Fibroblast of lung (primary cell): ENCODE measurements at places on chromosomes 1 and 21. TPM values are rescaled to one million over a fixed set of nuclear protein-coding genes. Genes with fewer than 3 reads are reported as not detected.

UBL4B gene
- not detected in 2 replicates for polyA plus RNA-seq

RPL22 gene
- 300 and 369 TPM in 2 replicates for polyA plus RNA-seq

DNA sequence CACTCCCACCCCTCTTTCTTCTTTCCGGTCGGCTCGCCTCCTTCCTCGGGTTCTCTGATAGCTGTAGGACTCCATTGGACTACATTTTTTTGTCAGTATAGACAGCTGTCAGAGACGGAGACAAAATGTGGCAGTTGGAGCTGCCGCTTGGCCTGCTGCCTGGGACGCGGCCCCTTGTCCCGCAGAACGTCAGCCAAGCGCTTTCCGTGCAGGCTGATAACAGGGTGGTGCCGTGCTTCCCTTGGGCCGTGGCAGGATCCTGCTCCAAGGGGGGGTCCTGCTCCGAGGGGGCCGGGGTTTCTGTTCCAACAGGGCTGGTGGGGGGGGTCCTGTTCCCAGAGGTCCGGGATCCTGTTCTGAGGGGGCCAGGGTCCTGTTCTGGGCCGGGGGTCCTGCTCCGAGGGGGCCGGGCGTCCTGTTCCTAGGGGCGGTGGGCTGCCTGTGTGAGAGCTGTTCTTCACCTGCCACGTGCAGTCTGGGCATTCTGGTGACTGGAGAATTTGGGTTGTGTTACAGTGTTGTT is 4.9 kb downstream of the SKI start:
- no peak for DNase-seq

GRCh38 chr1:211939876-211940468 is 95.4 kb downstream of the INTS7 start:
- DNase-seq, result no peak

GRCh38 chr1:75170011-75170410 is 35.8 kb downstream of the LHX8 start:
- DNase-seq, result no peak

DNA sequence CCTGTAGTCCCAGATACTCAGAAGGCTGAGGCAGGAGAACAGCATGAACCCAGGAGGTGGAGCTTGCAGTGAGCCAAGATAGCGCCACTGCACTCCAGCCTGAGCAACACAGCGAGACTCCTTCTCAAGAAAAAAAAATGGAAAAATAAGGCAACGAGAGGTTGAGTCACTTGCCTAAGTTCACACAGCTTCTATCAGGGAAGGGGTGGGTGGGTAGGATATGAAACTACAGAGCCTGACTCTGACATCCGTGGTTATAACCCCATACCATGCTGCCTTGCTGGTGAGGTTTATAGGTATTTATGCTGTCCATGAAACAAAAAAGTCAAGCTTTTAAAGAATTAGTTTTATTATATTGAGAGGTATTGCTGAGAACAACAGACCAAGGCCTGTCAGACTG is 61.5 kb upstream of the RAB4A start:
- DNase-seq, result peak; percentile 79

DNA sequence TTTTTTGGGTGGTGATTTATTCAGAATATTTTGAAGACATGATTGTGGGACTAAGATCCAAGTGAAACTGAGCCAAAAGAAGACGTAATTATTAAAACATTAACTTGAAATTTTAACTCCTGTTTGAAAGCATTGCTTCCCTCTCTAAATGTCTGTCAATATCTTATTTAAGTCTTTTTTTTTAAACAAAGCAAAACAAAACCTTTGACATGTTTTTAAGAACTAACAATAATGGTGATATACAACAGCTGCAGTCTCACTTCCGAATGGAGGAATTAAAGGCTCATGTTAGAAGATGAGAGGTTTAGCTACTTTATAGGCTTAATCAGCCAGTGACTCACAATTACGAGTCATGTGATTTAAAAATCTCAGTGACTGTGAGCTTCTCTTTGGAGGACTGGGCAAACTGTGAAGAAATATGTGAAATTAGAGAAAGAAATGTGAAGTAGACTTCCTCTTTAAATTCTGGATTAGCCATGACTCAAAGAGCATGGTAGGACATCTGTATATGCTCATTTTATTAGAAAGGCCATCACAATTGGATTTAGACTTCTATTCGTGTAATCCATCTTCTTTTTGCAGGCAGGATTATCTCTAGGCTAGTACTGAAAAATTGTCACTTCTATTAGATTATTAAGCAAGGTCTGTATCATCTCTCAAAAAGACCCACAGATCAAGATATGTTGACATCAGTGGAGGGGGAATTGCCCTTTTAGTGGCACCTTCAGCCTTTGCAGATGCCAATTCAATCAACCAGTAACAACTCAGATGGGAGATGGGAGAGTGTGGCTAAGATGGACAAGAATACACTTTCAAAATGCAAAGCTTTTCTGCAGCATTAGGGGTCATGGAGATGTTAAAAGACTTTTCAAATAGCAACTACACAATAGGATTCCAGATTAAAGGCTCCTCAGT is 28.7 kb downstream of the KCNA3 start:
- DNase-seq, result peak; percentile 15

- DNase-seq, result peak; percentile 27
These were observed 87.0 kb upstream of the MAGI3 start for GRCh38 chr1:113303267-113303666.

DNA sequence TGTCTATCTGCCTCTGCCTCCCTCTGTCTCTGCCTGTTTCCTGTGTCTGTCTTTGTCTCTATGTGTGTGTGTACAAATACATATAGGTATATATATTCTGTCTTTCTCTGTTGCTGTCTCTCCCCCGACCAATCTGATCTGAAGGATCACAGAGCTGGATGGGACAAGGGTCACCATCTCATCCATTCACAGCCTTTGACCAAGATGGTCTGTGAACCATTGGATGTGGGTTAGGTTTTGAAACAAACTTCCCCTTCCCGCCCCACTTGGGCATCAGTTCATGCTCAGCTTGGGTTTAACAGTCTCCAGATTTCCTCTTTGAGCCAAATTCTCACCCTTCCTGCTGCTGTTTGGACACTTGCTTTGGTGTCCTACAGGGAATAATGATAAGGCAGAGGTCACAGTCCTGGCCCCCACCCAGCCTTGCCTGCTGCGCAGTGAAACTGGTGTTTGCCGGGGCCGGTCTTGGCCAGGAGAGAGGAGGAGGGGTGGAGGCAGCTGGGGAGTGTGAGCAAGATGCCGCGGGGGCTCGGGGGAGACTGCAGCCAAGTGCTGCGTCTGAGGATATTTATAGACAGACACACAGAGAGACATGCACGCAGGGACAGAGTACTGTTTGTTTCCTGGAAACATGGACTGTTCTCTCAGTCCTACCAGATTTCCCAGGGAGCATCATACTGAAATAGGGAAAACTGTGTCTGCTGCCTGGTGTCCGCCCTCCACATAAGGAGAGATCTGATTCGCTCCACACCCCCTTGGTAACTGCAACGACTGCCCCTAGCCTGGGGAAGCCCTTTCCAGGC is 27.0 kb upstream of the BTG2 start:
- peak; percentile 80 for DNase-seq

DNA sequence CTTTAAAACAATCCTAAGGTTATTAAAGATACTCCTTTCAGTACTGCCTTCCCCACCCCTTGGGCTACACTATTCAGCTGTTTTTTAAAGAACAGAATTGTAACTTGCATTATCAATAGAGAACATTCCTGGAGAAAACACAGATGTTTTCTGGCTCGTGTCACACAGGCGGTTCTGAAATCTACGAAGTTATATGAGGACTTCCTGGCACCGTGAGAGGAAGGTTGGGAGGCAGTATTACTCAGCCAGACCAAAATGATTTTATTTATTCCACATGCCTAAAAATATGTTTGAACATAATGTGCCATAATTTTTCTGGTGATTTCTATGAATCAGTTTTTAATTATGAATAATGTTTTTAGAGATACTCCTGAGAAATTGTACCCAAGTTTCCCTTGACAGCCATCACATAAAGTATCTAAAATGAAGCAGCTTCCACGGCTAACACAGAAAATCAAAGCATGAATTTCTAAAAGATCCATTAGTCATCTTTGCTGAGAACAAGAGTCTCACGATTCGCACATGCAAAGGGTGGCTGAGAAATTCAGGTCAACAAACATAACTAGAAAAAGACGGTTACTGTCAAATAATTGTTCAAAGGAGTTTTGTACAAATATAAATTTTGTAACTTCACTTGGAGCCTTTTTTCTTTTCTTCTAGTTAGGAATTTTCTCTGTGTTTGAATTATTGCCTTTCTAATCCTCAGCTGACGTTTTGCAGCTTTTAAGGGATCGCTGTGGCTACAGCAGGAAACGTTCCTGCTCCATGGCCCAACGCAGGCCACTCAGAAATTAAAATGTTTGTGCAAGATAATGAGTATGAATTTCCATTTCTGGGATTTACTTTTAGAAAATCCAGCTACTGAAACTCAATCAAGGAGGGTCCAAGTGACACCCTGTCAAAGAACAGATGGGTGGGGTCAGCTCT is 8.0 kb upstream of the SIM2 start:
- no peak for DNase-seq

GRCh38 chr1:113133038-113133437 is 60.0 kb downstream of the LRIG2 start:
- no peak for DNase-seq

DNA sequence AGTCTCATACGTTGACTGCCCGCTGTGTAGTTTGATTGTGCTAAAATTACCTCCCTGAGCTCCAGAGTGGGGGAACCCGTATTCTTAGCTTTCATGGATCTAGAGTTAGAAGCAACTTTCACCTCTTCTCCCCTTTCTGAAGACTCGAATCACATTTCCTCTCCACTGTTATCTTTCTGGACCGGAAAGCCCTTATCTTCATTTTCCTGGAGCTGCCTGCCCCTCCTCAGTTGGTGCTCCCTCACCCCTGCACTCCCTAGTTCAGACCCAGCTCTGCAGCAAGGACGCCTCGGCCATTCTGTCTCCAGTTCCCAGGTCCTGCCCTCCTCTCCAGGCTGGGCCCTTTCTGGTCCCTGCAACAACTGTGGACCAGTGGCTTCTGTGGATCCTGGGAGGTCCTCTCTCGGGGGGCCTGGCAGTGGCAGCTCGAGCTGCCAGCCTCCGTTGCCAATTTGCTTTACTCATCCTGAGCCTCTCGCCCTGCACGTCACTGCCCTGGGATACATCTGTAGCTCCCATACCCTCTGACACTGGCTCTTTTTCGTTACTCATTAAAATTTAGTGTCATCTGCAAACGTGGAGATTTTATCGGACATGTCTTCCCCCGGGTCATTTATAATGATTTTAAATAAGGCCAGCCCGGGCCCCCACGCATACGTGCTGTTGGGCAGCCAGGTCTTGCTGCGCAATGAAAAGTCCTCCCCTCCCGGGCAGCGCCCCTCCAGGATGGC is 141.5 kb upstream of the VAMP3 start:
- DNase-seq, result no peak
